ENCODE measurements at places on chromosomes 4 and X.

DNA sequence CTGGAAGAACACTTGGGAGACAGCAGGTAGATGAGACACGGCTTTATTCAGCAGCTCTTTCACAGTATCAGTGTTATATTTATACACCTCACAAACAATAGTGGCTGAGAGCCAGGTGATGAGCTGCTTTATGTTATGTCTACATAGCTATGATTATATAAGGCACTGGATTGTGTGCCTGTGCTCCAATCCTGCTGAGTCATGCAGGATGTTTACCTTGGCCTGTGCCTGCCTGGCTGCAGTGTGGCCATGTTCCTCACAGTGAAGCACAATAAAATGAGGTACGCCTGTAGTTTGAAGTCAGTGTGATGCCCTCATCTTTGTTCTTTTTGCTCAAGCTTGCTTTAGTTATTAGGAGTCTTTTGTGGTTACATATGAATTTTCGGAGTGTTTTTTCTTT, 31.3 kb downstream of the CXCL13 start:
- DNase-seq: no peak

GRCh38 chrX:150683536-150684146, 9.6 kb upstream of the MTMR1 start:
- DNase-seq: no peak

DNA sequence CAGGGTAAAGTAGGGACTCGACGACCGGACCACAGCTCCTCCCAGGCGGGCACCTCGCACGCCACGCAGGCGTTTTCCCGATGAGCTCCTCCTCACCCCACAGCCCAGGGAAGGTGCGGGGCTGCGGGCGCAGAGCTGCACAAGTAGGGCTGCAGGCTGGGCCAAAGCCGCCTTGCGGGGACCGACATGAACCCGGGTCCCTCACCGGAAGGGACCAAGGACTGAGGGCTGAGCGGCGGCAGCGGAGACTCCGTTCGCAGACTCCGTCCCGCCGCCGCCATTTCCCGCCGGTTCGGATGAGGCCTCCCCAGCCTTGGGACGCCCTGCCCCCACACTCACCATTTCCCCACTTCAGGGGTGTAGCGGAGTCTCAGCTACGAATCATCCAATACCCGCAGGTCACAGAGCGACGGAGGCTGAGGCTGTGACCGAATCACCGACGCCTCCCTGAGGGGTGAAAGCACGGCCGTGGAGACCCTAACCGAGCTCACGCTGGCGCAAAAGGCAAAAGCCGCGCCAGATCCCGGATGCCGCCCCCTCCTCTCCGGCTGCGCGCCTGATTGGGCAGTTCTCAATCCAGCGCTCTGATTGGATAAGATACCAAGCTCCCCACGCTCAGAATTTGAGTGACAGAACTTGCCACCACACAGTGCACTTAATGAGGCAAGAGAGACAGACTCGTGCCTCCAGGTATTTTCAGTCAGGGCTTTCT, at the start of gene ZNF732:
Gene ZNF732 (minus strand): TSS at position 506 of the 712 bp plus-strand sequence. CDS start 164 bp downstream, at position 342.
- DNase-seq: no peak

DNA sequence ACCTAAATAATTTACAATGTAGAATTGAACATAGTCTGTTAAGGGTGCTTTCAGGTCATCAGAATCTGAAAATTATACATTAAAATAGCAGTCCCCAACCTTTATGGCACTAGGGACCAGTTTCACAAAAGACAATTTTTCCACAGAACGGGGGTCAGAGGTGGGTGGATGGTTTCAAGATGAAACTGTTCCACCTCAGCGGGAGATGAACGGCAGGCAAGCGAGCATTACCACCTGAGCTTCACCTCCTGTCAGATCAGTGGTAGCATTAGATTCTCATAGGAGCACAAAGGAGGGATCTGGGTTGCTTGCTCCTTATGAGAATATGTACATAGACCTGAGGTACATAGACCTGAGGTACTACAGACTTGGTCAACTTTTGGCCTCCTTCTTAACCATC, 29.0 kb downstream of the LRBA start:
- no peak for DNase-seq

GRCh38 chr4:78753091-78753490, 23.1 kb upstream of the BMP2K start:
- no peak for DNase-seq

- no peak for DNase-seq
Observed at GRCh38 chr4:93748373-93749291, 79.9 kb upstream of the ATOH1 start.

- DNase-seq: no peak
Observed at GRCh38 chr4:94168321-94168720, 39.3 kb upstream of the SMARCAD1 start.

DNA sequence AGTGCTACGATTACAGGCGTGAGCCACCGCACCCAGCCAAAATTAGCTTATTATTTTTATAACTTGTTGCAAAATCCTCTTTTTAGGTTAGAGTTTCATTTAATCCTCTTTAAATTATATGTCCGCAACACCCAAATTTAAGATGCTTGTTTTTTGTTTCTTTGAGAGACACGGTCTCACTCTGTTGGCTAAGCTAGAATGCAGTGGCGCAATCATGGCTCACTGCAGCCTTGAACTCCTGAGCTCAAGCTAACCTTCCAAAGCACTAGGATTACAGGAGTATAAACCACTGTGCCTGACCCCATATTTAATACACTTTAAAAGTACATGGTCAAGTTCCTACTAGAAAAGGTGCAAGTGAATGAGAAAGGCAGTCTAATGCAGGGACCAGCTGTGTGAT, 2.2 kb downstream of the RBBP7 start:
- DNase-seq: no peak

DNA sequence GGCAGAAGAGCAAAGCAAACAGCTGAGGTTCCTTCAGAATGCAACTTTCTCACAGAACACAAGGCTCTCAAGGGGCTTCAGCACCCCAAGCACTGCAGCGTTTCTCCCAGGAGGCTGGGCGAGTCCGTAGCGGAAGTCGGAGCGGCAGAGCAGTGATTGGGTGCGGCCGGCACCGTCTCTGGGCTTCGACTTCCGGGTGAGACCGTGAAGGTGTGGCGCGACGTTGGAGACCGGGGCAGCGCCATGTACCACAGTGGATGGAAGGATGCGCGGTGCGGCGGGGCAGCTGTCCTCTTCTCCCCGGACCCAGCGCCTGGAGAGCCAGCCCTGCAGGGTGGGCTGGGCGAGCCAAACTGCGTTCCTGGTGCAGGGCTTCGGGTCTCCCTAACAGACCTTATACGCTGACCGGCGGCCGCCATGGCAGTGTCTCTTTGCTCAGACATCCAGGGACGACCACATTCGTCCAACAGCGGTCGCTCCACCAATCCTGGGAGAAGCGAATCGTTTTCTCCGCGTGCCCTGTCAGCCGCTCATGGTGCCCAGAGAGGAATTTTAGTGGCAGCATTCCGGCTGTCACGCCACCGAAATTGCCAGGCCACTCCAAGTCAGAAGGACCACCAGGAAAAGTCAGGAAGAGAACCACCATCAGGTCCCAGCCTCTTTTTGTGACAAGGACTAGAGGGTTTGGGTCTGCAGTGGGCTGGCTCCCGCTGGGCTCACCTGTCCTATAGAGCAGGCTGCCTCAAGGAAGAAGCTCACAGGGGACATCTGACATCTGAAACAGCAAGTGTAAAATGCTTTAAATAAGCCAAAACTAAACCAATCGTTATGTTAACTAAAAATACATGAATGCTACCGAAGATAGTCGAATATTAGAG, 20.5 kb downstream of the TRIM61 start:
- DNase-seq: peak; percentile 36

DNA sequence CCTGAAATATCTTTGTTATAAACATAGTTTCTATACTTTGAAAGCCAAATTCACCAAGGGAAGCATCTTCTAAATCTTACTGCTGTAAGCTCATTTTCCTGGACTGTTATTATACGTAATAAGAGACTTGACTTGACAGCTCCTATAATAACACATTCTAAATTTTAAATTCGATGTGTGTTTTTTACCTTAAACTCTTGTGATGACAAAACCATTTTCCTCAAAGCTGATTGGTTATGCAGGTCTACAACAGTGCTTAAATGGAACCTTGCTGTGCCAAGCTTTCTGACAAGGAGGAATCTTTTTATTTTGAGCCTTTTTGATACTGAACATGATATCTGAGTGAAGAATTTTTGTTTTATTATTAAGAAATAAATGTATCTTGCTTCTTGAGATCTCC, at the start of gene ENAM:
Gene ENAM (plus strand): TSS at position 301 of the 400 bp plus-strand sequence. CDS start 757 bp downstream, outside the sequence.
- no peak for DNase-seq

- DNase-seq: no peak
Observed at GRCh38 chr4:110610620-110610939, 12.3 kb downstream of the PITX2 start.

DNA sequence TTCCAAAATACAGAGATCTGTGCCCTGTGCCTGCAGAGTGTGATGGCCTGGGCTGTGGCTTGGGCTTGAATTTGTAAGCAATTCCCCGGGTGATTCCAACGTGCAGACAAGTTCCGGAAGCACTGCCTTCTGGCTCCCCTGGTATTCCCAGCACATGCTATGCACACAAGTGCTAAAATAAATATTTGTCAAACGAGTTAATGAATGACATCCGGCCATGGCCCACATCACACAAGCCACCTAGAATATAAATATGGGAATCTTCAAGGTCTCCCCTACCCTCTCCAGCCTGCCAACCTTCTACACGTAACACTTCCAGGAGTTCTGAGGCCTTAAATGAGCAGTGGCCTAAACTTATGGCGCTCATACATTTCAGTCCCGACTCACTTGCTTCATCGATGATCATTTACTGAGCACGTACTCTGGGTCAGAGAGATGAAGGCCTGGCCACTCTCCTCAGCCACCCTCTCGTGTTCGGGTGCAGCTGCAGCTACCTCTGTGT, 21.3 kb downstream of the DCTD start:
- no peak for DNase-seq

- DNase-seq: no peak
Observed at GRCh38 chr4:992297-993110, 700 bp downstream of the SLC26A1 start.

DNA sequence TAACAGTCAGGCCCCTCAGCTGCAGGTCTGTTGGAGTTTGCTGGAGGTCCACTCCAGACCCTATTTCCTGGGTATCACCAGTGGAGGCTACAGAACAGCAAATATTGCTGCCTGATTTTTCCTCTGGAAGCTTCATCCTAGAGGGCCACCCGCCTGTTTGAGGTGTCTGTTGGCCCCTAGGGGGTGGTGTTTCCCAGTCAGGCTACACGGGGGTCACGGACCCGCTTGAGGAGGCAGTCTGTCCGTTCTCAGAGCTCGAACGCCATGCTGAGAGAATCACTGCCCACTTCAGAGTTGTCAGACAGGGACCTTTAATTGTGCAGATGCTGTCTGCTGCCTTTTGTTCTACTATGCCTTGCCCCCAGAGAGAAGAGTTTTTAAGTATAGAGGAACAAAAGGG, 160.8 kb downstream of the DKK2 start:
- no peak for DNase-seq

GRCh38 chr4:931194-931959, 739 bp downstream of the GAK start:
- DNase-seq: no peak

- DNase-seq: no peak
Observed at GRCh38 chr4:76074993-76075600, 588 bp downstream of the ART3 start.

DNA sequence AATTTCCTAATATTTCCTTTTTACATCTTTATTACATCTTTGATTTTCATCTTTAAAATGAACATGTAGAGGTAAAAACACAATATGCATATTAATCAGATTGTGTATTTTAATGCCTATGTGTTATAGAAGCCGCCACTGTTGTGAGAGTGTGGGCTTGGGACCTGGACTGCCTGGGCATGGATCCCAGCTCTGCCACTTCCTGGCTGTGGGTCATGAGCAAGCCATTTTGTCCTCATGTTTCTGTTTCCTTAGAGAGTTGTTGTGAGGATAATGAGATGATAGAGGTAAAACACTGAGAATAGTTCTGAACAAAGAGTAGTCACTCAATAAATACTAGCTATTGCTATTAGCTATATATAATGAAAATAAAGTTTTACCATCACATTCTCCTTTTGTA, 38.4 kb upstream of the SCOC start:
- no peak for DNase-seq

DNA sequence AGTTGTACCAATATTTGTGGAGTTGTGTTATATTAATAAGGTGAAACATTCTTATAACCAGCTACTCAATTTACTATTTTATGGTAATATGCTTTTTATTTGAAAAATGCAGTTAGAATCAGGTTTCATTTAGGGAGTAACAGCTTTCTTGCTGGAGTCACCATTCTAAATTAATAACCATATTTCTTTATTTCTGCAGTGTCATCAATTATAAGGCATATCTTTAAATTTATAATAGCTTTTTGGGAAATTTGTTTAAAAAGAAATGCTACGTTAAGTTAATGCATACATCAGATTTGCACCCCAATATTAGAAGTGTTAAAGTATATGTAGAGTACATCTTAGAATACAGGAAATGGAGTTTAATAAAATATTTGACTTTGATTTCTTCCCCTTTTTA, 18.9 kb downstream of the USP38 start:
- no peak for DNase-seq

- no peak for DNase-seq
Observed at GRCh38 chr4:189414021-189414420, 526.7 kb upstream of the FRG1 start.

- DNase-seq: no peak
Observed at GRCh38 chrX:71253253-71254091, 468 bp downstream of the ZMYM3 start.

DNA sequence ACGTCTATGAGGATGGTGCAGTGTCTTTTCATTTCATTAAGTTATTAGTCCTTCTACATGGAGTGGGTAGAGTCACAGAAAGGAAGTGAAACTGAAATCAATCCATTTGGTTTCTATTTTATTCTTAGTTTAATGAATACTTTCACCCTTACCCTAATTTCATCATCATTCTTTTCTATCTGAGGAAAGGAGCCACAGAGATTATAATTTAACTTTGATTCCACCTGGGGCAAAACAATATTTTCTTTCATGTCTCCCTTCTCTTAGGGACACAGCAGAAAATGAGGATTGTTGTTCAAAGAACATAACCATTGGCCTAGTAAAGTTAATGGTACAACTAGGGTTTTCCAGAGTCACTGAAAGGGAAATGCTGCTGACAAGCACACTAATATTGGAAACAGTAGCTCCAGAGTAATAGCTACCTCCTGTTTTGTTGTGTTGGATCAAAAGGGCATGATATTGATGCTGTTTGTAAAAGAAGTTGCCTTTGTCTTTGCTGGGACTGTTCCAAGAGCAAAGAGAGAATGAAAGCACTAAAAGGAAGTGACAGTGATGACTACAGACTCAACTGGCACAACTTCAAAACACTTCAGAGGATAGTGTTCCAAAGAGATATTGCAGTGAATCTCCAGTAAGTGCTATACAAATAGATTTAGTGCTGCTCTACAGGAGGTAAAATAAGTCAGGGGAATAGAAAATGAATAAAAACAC, 247.1 kb upstream of the PITX2 start:
- DNase-seq: no peak

GRCh38 chr4:21819086-21819485, 129.5 kb downstream of the KCNIP4 start:
- DNase-seq: no peak
